ENCODE measurements at places on chromosomes 7 and 10. TPM values are rescaled to one million over a fixed set of nuclear protein-coding genes. Genes with fewer than 3 reads are reported as not detected.

LRRN3 gene
- polyA plus RNA-seq: 2.2 TPM

DNA sequence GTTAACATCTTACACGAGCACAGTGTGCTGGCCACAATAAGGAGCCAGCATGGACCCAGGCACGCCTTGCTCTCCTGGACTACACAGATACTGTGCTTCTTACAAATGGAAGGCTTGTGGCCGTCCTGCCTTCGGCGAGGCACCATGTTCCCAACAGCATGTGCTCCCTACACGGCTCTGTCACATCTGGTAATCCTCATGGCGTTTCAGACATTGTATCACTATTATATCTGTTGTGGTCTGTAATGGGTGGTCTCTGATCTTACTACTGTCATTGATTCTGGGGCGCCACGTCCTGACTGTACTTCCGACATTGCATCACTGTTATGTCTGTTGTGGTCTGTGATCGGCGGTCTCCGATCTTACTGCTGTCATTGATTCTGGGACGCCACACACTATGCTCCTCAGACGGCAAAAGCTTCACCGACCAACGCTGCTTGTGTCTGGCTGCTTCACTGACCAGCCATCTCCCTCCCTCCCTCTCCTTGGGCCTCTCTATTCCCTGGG, 195.4 kb downstream of the MAD1L1 start:
- no peak for DNase-seq

DNA sequence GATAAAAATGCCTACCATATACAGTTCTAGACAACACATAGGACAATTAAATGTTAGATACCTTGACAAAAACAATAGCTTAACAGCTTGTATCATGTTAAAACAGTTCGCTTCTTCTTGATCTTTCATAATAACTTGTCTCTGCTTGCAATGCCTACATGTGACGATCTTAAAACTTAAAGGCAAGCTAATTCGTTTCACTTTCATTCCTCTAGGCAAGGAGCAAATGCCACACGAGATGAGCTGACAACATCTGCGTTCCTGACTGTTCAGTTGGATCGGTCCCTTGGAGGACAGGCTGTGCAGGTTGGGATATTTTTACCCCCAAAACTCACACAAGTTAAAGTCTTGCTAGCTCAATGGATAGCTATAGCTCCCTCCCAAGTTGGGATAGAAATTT, 51.6 kb upstream of the ARL4A start:
- no peak for DNase-seq

DNA sequence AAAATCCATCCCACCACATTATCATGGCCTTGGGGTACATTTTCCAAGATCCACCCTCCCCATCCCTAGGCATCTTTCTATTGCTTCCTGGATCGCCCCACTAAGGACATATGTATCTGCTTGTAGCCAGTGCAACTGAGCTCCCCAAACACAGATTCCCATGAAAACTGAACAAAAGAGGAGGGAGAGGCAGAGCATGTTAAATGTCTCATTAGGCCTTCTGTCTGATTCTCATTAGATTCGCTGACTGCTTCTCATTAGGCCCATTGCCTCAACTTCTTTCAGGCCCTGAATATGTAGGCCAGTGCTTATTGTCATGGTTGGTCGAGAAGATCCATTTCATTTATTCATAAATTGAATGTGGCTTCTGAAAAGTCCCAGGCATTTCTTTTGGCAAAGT, 698.9 kb downstream of the INHBA start:
- DNase-seq: no peak

DNA sequence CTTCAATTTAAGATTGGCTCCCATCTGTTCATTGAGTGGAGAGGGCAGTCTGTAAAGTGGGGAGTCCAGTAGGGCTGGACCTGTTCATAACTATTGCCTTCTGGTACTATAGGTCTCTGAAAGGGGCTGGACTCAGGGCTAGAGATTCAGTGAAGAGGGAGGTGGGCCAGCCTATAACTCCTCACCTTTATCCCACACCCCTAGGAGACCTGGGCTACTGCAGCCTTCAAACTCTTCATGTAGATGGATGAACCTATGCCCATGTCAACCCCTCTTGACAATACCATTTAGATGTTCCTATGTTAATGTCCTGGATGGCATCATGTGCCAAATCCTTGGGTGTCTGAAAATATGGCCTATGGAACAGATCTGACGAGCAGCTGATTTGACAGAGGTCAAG, 22.0 kb downstream of the MBL2 start:
- DNase-seq: no peak
